Stimulated activated CD8-positive, alpha-beta memory T cell treated with anti-CD3 and anti-CD28 coated beads, Interleukin-7, amount 100 ng/mL, for 24 hours (primary cell): ENCODE measurements at places on chromosomes 7 and 10.

DNA sequence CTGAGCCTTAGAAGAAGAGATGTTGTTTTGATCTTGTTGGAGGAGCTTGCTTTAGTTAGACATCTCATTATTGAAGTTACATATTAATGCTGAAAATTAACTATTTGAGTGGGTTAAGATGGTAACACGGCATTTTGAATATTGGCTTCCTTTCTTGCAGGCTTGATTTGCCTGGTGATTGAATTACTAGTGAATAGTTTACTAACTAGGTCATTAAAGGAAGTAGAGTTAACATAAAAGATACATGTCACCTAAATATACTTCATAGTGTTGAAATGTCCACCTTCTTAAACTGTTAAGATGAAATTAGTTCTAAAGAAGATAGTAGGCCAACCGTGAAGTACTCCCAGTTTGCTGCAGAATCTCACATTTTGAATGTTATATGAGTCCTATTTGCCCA is 18.5 kb downstream of the MPLKIP start:
- DNase-seq, result no peak

DNA sequence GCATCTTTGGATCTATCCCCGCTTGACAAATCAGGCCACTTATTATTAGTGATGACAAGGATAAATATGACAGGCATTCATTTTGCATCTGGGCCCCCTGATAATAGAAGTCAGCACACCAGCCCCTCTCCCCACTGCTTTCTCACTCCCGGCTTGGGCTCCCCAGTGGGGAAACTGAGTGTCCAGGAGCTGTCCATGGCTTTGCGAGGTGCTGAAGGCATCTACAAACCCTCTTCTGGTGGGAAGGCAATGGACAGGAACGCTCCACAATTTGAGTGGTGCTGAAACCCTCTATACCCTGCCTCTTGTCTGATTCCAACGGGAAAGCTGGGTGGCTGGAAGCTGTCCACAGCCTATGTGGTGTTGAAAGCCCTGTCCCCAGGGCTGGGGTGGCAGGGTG is 61.7 kb upstream of the PCBD1 start:
- no peak for DNase-seq

GRCh38 chr10:87765666-87766376 is 52.2 kb downstream of the ATAD1 start:
- DNase-seq, result no peak

GRCh38 chr7:21965291-21965690 is 19.6 kb upstream of the CDCA7L start:
- no peak for DNase-seq

- no peak for DNase-seq
These were observed 11.8 kb downstream of the HTRA1 start for GRCh38 chr10:122473116-122473515.

- no peak for DNase-seq
These were observed 34.6 kb upstream of the ZNF273 start for GRCh38 chr7:64868499-64868898.
